Esophagus squamous epithelium (tissue), 5 donors: ENCODE measurements at places on chromosomes 2 and 18.

DNA sequence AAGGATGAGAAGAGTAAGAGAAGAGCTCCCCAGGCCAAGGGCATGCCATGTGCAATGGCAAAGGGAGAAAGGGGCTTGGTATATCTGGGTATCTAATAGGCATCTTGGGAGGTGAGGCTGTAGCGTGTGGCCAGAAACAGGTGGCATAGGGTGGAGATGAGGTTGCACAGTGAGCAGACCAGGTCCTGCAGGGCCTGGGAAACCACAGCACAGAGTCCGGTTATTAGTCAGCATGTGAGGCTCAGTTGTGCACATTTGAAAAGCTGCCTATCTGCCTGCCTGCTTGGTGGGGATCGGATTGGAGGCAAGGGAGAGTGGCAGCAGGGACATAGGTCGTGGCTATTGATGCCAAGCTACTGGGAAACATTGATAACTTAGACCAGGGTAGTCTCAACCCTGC, 190.6 kb downstream of the TPGS2 start:
- no peak for DNase-seq

- no peak for DNase-seq
These were observed 19.3 kb downstream of the GPR55 start for GRCh38 chr2:230905448-230906421.

DNA sequence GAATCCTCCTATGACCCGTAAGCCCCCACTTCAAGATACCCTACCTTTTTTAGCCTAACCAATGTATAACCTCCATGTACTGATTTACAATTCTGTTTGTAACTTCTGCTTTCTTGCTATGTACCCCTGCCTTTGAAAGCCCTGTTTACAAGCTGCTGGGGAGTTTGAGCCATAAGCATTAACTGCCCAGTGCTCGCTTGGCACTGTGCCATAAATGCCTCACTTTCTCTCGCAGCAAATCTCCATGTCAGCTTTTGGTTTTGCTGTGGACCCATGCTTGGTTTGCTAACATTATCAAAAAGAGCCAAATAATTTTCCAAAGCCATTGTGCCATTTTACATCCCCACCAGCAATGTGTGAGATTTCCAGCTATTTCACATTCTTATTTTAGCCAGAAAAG, 51.8 kb downstream of the TEX51 start:
- DNase-seq: no peak

GRCh38 chr2:54572636-54573536, 116.8 kb downstream of the SPTBN1 start:
- no peak for DNase-seq

- DNase-seq: no peak
These were observed 34.1 kb downstream of the ZNF407 start for GRCh38 chr18:74631623-74632350.

DNA sequence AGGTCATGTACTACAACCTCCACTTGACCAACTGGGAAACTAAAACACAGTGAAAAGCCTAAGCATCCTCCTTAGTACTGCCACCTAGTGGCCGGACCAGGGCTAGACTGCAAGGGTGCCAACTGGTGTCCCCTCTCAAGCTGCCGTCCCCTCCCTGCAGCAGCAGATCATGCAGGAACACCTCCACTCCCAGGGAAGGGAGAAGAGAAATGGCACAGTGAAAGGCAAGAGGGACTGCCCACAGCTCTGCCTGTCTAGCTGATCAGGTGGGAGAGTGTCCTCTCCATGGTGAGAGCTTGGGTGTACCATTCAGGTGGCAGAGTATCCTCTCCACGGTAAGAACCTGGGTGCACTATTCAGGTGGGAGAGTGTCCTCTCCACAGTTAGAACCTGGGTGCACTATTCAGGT, 78.1 kb downstream of the AAK1 start:
- DNase-seq: no peak

GRCh38 chr2:36408198-36408703, 52.7 kb downstream of the CRIM1 start:
- no peak for DNase-seq

GRCh38 chr2:118853651-118854291, 6.3 kb upstream of the EN1 start:
- no peak for DNase-seq

GRCh38 chr2:152861349-152861942, 143.0 kb downstream of the ARL6IP6 start:
- DNase-seq: no peak

GRCh38 chr2:154240316-154240715, 368.6 kb downstream of the GALNT13 start:
- DNase-seq: no peak

DNA sequence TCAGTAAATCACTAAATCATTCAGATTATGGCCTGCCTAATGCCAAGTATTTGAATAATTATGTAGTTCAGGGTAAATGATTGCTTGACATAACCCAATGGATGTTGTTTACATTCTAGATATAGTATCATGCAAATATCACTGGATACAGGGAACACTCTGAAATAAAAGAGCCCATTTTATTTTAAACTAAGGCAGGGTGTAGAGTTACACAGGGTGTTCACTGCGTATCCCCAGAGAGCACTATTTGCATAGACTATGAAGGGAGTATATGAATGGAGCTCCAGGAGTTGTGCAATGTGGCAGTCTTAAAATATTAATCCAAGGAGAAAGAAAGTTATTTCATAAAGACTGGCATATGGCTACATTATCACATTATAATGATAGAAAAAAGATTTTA, 701.1 kb upstream of the KLHL29 start:
- DNase-seq: no peak

DNA sequence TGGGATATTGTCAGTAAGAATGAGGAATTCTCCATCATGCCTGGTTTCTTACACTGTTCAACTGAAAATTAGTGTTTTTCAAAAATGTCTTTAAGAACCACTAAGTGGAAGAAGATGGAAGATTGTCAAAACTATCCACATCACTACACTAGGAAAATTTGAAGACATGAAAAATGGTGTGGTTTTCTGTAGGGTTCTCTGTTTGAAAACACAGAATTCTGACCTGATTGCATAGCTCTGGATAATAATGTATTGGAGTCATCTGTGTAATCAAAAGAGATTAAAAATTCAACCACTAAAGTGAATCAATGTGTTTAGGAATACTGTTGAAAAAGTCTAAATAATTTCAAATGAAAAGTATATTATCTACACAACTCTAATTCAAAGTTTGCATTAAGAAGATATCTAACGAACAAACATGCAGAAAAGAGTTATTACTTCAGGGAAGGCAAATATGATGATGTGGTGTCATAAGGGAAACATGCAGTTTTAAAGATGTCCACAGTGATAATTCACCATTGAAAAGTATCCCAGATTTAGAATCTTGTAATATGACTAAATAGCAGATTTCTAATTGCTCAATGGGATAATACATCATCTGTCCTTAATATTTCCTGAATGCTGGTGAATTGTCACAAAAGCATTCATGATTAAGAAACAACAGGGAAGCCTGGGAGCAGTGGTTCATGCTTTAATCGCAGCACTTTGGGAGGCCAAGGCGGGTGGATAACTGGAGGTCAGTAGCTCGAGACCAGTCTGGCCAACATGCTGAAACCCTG, 116.9 kb downstream of the ERBB4 start:
- DNase-seq: no peak

GRCh38 chr2:130186391-130186790, 4.3 kb downstream of the MZT2B start:
- DNase-seq: no peak

DNA sequence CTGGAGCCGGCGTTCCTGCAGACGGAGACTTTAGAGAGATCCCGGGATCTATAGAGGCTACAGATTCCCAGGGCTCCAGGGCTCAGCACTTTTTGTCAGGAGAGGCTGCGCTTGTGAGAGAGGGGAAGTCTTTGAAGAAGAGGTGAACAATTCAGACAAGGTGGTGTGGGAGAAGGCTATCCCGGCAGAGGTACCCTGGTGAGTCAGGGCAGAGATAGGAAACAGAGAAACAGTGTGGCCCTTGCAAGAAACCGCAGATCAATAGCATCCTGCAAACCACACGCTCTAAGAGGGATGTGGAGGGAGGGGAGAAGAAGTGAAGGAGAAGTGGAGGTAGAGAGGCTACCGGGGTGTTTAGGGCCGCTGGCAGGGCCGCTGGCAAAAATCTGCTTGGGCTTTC, 160.5 kb upstream of the APCDD1 start:
- DNase-seq: no peak

DNA sequence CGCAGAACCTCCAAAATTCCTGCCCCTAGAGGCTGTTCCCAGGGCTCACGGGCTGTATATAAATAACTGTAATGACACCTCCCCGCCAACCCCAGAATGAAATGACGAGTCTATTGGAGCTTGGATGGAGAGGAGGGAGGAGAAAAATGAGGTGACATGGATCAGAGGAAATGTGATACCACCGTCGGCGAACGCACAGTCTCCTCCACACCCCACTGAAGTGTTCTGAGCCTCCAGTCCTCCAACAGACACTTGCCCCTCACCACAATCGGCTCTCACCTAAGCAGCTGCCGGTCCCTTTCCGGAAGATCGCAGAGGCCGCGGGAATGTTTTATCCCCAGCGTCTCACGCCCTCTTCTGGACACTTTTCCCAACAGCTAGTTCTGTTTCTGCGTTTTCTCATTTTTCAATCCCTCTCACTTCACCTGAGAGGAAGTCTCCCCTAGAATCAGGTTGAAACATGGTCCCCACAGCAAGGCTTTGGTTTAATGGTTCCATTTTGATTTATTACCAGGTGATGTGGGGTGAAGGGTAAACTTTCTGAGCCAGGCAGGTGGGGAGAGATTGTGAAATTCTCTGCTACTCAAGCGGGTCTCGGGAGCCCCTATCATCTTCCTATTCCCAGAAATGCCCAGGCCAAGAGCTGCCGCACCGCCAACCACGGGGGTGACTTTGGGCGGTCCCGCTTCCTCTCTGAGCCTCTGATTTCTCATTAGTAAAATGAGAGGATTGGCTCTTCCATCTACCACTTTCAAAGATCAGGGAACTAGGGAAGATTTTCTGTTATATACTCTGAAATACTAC, 9.1 kb upstream of the MYO5B start:
- DNase-seq: no peak

DNA sequence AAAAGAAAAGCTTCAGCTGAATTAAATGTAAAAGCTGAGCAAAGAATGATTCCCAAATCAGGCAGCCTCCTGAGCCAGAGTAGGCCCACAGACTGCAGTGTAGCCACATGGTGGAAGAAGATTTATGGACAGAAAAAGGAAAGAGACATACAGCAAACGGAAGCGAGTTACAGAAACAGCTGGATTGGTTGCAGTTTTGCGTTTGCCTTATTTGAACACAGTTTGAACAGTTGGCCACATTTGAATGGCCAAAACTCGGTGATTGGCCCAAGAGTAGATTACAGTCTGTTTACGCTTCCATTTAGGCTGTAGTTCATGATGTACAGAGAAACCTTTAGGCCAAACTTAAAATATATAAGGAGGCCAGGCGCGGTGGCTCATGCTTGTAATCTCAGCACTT, 35.1 kb downstream of the SH2D6 start:
- no peak for DNase-seq

DNA sequence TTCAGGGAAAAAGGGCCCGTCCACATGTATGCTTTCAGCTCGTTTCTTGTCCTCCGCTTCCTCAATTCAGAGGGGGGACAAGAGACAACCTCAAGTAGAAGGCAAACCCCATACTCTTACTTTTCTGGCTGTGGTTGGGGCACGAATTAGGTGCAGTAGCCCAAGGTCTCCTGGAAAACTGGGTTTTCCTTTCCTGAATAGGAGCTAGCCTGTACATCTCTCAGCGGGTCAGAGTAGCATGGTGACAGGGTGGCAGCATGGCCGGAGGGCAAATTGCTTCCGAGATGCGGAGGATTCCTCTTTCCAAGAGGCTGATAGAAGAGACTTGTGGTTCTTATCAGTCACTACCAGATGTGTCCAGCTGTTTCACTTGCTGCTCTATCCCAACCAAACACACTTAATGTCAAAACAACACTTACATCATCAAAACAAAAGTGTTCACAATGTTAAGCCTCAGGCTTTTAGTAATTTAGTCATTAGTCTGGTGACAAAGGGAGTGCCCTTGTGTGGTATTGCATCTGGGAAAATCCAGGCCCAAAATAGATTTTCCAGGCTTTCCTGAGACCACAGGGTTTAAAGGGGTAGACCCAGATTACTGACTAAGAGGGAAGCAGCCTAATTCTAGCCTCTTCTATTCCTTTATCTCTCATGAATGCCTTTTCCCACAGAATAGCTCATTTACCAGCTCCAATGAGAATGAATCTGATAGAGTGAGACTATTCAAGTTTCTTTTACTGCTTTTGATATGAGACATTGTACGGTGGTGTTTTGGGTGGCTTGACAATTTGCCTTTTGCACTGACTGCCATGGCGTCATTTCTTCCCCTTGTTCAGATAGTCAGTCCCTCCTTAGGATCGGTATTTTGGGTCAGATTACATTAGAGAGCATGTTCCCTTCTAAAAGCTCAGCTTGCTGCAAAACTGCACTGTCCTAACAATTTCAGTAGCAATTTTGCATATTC, 162.0 kb downstream of the LTBP1 start:
- DNase-seq: no peak

DNA sequence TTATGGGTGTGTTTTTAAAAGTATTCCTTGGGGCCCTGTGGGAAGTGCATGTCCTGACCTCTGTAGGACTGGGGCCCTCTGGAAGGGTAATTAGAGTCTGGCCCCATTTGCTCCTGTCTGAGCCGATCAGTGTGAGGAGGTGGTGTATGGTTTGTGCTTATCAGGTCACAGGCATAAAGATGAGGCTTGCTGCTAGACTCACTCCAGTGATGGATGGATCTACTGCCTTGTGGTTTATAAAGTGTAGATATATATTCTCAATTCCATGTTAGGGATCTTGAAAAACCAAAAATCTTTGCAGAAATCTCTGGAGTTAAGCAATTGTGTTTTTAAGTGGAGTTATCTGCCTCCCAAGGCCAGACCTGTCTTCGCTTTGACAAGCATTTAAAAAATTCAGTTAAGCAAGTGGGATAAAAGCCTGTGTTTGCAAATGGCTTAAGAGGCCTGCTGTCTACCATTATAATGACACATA, 182.4 kb downstream of the PTPRM start:
- DNase-seq: no peak

DNA sequence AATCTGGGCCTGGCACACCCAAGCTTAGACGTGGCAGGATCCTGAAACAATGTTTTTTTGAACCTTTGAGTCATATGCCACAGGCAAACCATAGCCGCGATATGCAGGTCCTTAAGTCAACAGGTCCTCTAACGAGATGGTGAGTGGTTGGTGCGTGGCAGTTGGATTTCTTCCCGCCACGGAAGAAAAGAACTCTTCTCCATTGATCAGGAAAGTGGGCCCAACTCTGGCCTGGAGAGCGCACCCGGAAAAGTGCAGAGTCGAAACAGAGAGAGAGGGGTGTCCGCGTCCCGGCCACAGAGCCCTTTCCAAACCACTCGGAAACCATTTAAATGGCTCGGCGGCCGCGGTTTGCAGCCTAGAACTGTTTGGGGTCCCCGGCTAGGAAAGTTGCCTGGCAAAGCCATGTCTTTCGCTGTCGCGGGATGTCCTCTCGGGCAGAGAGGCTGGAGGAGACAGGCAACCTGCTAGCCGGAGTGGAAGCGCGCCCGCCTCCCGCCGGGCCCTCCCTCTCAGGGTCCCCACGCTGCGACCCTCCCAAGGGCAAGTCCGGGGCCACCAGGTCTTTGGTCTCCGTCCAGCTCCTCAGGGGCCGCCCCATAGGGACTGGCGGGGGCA, 777 bp downstream of the GALNT3 start:
- DNase-seq: no peak

GRCh38 chr2:29074411-29074810, at the start of gene PCARE:
Gene PCARE, minus strand, starts transcription at chr2:29074523. Its CDS starts 262 bp downstream, at chr2:29074261.
- no peak for DNase-seq
